Stimulated activated CD4-positive, alpha-beta T cell treated with anti-CD3 and anti-CD28 coated beads, Interleukin-1b, Interleukin-23, amount 100 ng/mL, for 1 hour (primary cell): ENCODE measurements at places on chromosomes 1 and 21.

DNA sequence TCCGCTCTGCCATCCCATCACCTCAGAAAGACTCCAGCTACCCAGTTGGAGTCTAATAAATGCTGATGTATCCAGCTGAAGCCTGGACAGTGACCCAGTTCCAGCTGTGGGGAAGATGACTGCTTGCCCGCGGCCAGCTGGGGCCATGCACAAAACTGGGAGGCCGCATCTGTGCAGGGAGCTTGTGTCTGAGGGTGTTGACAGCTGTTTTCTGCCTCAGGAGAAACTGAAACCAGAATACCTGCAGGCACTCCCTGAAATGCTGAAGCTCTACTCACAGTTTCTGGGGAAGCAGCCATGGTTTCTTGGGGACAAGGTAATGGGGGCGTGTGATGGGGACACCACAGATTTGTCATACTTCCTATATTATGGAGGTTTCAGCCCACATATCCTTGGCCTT is 3.2 kb downstream of the GSTM2 start:
- no peak for DNase-seq

DNA sequence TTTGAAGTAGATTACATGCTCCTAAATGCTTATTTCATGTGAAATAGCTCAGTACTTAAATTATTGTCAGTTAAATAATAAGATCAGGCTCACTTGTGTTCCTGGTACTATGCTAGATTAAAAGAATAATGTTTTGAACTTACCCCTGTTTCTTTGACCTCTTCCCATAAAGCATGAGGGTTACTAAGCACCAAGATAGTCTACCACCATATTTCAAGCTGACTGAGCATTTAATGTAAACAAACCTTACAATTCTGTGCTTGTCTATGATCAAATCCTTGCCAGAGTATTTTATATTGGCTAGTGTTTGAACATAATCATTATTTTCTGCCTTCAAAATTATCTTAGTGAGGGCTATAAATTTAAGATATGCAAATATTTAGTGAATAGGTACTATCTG is 98.1 kb downstream of the LHX9 start:
- no peak for DNase-seq

- DNase-seq, result no peak
These were observed 144.6 kb downstream of the LMO4 start for GRCh38 chr1:87473203-87473661.

GRCh38 chr21:25925064-25925800 is 190.5 kb downstream of the GABPA start:
- no peak for DNase-seq
